ENCODE measurements at places on chromosomes 11 and 22.

DNA sequence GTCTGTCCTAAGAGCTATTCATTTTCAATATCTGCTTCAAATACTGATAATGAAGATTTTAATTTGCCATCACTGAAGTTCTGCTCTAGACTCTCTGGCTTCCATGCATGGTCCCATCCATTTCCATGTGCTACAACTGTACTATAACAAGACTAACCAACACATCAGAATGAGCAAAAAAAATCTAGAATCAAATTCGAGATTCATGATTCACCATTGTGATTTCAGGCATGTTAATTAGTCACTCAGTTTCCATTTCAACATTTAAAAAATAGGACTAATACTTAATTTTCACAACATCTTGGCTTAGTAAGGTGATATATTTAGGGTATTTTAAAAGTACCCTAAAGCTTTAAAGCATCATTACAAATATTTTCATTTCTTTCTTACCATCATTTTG lies 22.8 kb downstream of the PICALM start:
- peak; percentile 73 for DNase-seq

DNA sequence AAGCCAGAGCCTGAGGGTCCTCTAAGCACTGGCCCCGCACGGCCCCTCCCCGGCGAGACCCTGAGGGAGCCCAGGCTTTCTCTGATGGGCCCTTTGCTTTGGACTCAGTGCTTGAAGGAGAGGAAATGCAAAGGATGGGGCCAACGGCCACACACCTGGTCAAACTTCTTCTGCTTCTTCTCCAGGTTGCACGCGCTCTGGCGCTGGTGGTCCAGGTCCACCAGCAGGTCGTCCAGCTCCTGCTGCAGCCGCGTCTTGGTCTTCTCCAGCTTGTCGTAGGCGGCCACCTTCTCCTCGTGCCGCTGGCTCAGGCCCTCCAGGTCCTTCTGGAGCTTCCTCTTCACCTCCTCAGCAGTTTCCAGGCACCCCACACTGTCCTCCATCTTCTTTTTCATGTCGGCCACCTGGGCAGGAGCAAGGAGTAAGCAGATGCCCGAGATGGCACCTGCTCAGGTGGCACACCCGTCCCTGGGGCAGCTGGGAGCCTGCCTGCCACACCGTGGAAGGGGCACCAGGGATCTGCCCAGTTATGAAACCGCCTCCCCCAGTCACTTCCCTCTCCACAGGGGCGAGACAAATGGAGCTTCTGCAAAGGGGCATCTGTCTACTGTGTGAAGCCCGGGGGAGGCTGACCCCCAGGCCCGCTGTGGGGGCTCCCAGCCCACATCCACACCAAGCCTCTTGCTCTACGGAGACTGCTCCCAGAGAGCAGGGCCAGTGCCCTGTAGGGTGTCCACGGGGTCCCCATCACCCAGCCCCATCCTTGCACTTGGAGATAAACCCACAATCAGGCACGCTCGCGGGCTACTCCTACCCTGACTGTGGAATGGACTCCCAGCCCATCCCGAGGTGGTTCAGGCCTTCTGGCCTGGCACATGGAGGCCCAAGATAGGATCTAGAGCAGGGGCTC lies 39.2 kb downstream of the APOL1 start:
- no peak for DNase-seq

- peak; percentile 44 for DNase-seq
These were observed 2.6 kb downstream of the LIPT2 start for GRCh38 chr11:74490941-74491340.

- DNase-seq: no peak
These were observed 31.2 kb downstream of the CD82 start for GRCh38 chr11:44596525-44597276.
